ENCODE measurements at places on chromosomes 4 and X.
A peak's percentile ranks its signal among the peaks of the same experiment; 100 is the strongest.

DNA sequence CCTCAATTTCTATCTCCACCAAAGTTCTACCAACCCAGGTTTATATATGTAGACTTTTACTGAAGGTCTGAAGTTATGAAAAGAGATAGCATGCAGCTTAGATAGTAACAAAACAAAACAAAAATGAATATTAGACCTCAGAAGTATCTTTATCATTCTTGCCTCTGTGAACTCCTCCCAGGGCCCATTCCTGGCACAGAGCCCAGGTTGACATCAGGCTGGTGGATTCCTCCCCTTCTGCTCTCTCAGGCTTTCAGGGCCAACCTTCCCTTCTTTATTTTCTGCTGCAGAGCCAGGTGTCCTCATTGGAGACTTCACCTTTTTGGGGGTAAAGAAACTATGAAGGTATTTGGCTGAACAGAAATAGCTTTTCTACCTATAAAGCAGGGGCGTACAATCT, 112.8 kb upstream of the PITX2 start:
- DNase-seq: no peak

GRCh38 chr4:79964020-79964399, 109.0 kb downstream of the ANTXR2 start:
- no peak for DNase-seq

GRCh38 chrX:150529587-150529986, 38.8 kb upstream of the MTM1 start:
- DNase-seq: no peak

GRCh38 chrX:154986826-154987575, 35.5 kb downstream of the F8 start:
- DNase-seq: peak; percentile 8

DNA sequence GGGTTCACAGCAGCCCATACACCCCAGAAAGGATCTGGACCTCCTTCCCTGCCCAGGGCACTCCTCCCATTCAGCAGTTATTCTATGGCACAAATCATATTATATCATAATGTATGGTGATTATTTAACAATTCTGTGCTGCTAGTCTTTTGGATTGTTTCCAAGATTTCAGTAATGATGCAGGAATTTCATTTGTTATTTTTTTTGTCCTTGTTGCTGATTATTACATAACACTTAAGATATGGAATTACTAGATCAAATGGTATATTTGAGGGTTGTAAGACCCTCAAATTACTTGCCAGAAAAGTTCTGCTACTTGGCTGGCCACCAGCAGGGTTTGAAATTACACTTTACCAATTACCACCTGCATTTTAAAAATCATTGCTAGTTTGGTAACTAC, 36.4 kb downstream of the QDPR start:
- DNase-seq: no peak

DNA sequence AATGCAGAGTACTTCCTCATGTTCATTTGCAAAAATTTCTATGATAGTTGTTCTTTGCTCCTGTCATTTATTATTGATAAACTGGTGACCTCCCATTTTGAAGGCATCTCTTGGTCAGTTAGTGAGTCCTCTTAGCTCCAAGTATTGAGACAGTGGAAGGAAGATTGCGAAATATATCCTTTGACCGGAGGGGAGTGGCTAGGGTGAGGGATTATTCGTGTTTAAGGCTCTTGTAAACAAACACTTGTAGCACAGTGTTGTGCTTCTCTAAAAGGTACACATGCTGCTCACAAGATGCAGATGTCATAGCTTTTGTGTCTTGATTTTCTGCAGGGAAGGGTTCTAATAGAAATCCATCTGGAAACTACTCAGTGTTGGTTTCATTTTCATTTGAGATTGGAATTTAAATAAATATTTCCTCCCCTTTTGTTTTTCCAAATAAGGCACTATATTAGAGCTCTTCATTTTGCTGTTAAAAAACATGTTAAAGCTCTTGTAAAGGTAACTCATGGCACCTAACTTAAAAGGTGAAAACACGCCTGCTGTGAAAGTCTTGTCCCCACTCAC, 21.8 kb downstream of the TXLNG start:
- peak; percentile 62 for DNase-seq

DNA sequence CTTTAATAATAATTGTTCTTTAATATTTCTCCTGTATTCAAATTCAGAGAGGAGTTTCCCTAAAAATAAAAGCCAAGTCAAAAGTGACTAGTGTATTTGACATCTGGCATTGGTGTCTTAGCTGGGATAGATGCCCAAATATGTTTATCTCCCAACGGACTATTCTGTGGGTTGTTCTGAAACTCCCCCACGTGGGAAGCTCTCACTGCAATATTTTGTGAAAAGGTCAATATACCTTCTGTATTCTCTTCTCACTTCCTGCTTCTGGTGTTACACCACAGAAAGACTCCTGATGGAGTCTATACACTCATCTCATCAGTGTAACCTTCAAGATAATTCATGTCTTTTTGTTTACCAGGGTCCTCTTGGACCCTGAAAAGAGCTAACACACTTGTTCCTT, 2052.8 kb upstream of the TENM3 start:
- peak; percentile 13 for DNase-seq

All from NB4 (cell line).